ENCODE measurements at places on chromosomes 11 and 22.

- no peak for DNase-seq
These were observed 1.1 kb upstream of the NECTIN1 start for GRCh38 chr11:119729951-119730613.

DNA sequence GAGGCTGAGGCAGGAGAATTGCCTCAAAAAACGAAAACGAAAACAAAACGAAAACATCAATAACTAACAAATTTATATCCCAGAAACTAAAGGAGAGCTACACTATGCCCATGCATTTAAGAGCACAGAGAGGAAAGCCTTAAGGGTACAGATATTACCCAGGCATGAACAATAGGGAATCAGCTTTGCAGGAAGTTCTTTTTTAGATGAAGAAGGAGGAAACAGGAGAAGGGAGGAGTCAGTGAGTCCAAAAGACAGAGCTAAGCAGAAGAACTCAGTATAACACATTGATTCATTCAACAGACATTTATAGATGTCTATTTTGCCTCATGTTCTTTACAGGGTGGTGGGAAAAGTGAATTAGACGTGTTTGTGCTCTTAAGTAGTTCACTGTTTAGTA, 8.3 kb downstream of the MRPL17 start:
- DNase-seq = no peak

DNA sequence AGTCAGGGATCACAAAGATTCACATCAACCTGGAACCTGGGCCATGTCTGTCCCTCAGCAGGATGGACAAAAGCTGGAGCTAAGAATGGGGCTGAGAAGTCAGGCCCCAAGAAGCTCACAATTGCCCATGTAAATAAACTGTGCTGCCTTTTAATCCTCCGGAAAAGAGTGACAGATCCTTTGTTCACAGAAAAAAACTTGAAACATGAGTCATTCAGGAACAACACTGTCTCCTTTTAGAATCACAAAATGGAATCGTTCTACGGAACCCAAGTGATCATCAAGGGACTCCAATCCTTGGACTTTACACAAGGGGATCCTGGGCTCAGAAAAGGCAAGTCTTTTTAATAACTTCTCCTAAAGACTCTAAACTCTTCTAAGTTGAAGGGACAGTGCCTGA, 36.1 kb downstream of the RELT start:
- DNase-seq = no peak

DNA sequence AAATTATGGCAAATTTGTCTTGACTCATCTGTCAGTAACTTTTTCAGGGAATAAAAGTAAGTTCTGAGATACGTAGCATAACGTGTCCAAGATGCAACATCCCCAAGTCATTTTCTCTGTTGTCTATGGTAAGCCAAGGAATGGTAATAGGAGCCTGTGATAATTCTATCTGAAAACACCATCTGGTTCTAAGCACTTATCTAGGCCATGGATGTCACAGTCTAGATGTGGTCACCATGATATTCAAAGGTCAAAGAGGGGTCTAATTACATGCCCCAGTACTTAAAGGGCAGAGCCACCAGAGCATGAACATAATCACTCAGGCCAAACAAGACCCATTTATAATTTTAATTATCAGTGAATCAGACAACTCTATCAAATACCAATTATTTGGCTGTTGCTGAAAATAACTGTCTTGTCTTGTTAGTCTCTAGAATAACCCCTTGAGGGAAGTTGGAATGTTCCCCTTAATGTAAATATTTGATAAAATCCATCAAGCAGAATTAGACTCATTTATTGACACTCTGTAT, 225.1 kb upstream of the MPPED2 start:
- no peak for DNase-seq

GRCh38 chr11:117985953-117986887, at the start of gene IL10RA:
TSS of gene IL10RA (plus strand) at chr11:117986394. CDS start at chr11:117986468, 74 bp downstream.
- DNase-seq = peak; percentile 87

- DNase-seq = no peak
These were observed 107.4 kb downstream of the PGR start for GRCh38 chr11:101022256-101022655.

GRCh38 chr11:65471447-65471891, 27.4 kb upstream of the MALAT1 start:
- DNase-seq = no peak

DNA sequence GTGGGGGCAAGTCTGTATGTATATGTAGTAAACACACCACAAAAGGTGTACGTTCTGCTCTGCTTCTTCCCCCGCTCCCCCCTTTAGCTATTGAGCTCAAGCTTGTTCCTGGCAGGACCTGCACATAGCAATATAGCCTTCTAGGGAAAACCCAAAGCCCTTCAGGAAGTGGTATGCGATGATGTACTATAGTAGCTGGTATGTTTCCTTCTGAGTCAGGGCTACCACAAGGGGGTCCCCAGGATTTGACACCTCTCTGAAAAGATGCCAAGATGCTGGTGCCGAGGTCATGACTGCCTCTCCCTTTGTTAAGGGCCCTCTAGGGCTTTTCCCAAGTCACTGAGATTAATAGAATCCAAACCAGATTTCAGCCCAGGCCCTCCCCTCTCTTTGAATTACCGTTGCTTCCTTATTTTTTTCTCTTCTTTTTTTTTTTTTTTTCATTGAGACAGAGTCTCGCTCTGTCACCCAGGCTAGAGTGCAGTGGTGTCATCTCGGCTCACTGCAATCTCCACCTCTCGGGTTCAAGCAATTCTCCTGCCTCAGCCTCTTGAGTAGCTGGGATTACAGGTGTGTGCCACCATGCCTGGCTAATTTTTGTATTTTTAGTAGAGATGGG, 268.4 kb downstream of the ETS1 start:
- peak; percentile 62 for DNase-seq

All from NK-92 treated with Interleukin-12 subunit alpha and Interleukin-12 subunit beta, amount 100 ng/mL, for 24 hours (cell line).